COR-L47 (cell line): ENCODE measurements at places on chromosomes 12 and 14.
A peak's percentile ranks its signal among the peaks of the same experiment; 100 is the strongest.

DNA sequence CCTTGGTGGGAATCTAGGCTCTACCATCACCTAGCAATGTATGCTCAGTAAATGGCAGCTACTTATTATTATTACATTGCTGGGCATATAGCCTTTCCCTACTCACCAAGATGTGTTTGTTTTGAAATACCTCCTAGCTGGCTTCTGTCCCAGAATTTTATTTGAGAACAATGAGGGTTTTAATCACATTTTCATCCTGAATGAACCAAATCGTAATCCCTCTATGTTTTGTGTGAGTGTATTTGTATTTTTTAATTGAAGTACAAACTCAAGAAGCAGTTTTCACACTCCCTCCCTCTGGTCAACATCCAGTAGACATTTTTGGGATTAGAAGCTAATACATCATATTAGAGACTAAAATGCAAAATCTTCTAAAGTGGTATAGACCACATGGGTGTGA is 7.6 kb downstream of the SLC7A8 start:
- DNase-seq = peak; percentile 72

- DNase-seq = no peak
These were observed 9.1 kb downstream of the EID3 start for GRCh38 chr12:104312654-104313053.

DNA sequence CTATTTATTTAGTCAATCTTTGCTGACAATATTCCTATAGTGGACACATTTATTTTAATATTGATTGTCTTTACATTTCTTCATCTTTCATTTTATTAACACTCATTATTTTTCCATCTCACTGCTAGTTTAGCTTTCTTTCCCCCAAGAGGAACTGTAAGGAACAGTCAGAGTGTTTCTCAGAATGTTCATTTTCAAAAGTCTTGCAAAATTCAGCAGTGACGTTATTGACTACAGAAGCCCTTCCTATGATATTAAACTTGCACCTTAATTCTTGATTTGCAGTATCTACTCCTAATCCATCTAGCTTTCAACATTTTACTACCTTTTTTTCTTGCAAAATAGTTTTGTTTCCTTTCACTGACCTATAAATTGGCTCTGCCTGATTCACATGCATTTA is 13.0 kb downstream of the CLEC2B start:
- no peak for DNase-seq

- no peak for DNase-seq
These were observed 20.2 kb downstream of the CCDC38 start for GRCh38 chr12:95922231-95922630.

DNA sequence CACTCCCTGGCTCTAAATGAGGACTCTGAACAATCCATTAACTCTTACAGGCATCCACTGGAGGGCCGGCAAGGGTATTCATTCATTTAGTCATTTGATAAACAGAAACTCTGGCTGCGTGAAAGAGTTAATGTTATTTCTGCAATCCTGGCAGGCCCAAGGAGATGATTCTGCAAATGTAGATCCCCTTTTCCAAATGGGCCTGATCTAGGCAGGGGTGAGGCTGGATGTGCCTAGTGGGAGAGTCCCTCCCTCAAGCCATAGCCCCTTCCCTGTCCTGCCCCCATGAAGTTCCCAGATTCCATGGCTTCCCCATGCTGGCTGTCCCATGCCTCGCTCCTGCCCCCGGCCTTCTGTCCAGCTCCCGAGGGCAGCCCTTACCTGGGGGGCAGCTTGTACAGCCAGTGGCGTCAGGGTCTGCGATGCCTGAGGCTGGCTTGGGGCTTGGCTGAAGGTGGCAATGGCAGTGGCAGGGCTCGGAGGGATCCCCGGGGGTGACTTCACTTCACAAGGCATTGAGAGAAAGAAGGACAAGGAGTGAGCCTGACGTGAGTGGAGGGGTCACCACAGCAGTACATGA is 18.4 kb downstream of the POU6F1 start:
- no peak for DNase-seq

DNA sequence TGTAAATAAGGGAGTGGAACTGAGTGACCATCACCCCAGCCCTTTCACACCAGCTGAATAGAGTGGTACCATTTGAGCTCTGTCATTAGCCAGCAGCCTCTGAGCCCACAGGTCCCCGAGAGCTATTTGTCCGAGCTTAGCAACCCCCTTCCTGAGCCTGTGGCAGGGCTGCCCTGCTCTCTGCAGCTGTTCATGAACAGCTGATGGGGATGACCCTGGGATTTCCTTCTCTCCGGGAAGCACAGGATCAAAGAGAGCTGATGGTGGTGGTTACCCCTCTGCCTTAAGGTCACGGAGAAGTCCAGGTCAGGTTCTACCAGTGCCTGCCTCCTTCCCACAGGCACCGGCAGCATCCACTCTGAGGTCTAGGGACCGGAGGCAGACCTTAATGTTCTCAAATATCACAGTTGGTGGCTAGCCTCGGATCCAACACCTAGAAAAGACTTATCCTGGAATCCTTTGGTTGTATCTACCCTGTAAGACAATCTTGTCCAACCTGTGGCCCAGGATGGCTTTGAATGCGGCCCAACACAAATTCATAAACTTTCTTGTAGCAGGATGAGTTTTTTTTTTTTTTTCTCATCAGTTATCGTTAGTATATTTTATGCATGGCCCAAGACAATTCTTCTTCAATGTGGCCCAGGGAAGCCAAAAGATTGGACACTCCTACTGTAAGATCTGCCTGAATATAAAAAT is 81.1 kb downstream of the ESRRB start:
- no peak for DNase-seq

GRCh38 chr12:83140135-83140534 is 453.4 kb downstream of the TMTC2 start:
- no peak for DNase-seq

GRCh38 chr14:30656190-30656632 is 34.1 kb downstream of the SCFD1 start:
- peak; percentile 17 for DNase-seq
